ENCODE measurements at places on chromosomes 2 and 18.

GRCh38 chr2:42048299-42049220 is 739 bp downstream of the PKDCC start:
- peak; percentile 79 for DNase-seq

DNA sequence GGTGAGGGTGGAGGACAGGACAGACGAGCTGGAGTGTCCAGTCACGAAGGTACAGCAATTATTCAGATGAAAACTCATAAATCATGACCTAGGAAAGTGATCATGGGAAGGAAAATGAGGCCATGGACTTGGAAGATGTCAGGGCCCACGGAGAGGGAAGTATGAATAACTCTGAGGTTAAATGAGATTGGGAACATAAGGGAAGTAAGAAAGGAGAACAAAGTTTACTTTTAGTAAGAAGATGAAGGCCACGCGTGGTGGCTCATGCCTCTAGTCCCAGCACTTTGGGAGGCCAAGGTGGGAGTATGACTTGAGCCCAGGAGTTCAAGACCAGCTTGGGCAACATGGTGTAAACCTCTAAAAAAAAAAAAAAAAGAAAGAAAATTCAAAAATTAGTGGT is 56.2 kb downstream of the AQP4 start:
- DNase-seq: no peak

DNA sequence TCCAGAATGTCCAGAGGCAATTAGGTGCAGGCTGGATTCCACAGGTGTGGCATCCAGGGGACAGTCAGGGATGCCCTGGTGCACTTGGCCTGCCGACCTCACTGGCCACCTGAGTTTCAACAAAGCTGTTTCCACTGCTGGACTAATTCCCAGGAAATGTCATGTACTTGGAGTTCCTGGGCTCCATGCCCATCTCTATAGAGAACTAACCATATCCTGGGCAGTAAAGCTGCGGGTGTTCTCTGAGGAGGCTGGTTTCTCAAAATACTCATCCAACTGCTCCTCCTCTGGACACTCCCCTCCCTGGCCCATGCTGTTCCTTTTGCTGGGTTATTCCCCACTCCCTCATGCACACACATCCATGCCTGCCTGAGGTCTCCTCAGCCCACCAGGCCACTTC is 161.9 kb upstream of the SKOR2 start:
- DNase-seq: no peak

DNA sequence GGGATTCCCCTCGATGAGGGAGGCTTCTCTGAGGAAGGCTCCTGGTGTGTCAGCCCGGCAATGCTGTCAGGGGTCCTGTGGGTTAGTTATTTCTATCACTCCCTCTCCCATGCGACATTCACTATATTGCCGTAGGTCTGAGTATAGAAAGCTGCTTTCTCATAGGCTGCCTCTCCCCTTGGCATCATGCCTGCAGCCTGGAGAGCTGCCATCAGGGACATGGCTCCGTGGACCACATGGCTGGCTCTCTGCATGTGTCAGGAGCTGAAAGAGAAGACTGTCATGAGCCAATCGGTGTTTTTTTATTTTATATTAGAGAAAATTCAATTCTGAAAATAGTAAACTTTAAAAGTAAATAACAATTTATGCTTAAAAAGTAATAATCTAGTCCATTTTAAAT is 198.0 kb downstream of the CDH20 start:
- DNase-seq: no peak

DNA sequence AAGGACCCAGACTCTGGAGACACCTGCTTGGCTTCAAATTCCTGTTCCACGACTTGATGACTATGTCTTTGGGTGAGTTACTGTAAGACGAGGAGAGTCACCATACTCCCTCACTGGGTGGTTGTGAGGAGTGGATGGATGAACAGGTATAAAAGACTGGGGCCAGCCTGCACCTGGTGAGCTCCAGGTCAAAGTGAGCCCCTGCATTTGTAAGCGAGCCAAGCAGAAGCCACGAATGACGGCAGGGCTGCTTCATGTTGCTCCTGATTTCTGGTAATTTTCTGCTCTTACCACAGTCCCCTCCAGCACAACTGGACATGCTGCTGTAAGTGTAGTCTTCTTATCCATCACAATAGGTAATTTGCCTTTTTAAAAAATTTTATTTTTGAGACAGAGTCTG is 86.6 kb downstream of the POLR1A start:
- DNase-seq: no peak

DNA sequence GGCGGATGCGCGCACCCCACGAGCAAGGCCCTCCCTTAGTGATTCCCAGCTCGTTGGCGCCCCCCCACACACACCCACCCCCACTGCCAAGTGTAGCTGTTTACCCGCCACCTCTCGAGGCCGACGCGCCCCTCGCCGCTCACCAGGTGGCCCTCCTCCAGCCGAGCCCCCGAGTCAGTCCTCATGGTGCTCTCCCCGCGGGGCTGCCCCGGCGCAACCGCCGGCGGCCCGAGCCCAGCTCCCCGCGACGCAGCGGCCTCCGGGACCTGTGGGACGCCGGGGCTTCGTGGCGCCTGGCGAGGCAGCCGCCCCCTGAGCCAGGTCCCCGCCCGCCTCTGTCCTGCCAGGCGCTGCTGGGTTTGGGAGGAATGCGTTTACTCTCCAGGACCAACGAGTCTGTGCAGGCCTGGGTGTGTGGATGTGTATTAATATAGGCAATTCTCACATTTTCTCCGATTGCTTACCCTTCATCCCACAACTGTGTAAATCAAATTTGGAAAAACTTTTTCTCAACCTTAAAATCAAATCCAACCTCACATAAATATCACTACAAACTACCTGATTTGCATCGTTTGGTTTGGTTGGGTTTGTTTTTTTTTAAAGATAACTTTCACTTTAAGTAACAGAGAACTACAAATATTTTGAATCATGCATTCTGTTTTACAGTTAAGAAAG is at the start of gene TMEM237:
Gene TMEM237, minus strand, starts transcription at position 288 of the 675 bp plus-strand sequence. Its CDS starts 103 bp downstream, at position 185.
- peak; percentile 55 for DNase-seq

- DNase-seq: no peak
Measured at GRCh38 chr2:62817348-62817747, 111.8 kb downstream of the EHBP1 start.

DNA sequence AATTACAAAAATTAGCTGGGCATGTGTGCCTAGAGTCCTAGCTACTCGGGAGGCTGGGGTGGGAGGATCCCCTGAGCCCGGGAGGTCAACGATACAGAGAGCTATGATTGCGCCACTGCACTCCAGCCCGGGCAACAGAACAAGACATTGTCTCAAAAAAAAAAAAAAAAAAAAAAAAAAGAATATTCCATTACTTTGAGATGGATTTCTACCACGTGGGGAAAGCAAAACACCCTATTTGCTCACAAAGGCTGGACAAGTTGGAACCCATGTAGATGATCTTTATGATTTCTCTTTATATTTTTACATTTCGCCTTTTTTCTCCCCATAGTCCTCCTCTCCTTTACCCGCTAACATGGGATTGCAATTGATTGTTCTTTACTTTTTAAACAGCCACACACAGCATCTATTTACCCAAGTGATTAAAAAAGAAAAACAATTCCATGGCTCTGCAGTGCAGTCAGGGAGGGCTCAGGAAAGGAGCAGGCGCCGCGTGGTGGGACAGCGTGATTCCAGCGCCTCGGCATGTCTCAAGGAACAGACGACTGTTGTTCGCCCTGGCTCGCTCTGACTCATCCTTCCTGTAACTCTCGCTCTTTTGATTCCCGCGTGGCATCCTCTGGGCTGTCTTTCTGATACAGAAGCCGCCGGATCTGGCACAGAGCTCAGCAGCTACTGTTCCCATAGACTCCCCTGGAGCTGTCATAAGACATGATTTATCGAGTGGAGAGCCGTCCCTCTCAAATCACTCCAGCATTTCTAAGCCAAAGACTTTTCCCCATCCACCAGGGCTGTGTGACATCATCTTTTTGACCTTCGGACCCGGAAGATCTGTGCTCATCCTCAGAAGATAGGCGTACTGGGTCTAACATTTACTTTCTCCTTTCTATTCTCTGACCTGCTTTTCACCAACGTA is 230.4 kb upstream of the AGAP1 start:
- DNase-seq: peak; percentile 94

GRCh38 chr2:127067620-127068350 is 39.2 kb downstream of the BIN1 start:
- peak; percentile 82 for DNase-seq

GRCh38 chr2:190486037-190486623 is 48.4 kb downstream of the NEMP2 start:
- DNase-seq: no peak

DNA sequence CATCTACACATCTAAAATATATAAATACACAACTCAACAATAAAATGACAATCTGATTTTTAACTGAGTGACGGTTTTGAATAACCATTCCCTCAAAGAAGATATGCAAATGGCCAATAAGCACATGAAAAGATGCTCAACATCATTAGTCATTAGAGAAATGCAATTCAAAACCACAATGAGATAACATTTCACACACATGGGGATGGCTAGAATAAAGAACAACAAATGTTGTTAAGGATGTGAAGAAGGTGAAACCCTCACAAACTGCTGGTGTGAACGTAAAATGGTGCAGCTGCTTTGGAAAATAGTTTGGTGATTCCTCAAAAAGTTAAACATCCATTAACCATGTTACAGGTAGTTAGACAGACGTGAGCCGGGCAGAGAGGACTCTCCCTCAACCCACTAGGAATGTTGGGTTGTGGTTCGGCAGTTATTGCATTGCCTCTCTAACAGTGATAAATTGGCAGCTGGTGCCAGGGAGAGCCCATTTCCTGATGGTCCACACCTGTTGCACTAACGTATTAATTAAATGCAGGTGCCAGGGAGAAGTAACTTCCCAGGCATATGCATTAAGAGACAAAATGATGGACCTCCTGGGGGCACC is 22.3 kb upstream of the DUSP2 start:
- no peak for DNase-seq

DNA sequence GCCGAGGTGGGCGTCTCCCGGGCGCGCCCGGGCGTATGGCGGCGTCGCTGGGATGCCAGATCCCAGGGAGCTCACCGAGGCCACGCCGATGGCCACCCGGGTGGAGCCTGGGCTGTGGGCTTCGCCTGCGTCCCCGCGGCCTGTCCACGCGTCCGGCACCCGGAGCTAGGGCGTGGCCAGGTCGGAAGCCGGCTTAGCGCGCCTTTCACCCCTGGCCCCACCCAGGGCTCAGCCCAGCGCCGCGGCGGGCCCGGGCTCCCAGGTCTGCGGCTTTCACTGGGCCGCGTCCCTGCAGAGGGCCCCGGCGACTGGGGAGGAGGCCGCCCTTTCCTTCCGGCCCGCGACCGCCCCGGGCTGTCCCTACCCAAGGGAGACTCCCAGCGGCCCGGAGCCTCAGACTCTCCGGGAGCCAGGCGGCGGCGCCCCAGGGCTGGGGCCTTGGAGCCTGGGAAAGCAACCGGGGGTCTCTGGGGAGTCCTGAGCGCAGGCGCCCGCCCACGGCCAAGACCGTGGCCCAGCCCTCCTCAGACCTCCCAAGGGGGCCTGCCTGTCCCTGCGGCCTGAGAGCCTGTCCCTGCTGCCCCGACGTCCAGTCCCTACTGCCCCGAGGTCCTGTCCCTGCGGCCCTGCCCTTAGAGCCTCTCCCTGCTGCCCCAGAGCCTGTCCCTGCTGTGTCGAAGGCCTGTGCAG is 36.3 kb upstream of the ITM2C start:
- peak; percentile 30 for DNase-seq

DNA sequence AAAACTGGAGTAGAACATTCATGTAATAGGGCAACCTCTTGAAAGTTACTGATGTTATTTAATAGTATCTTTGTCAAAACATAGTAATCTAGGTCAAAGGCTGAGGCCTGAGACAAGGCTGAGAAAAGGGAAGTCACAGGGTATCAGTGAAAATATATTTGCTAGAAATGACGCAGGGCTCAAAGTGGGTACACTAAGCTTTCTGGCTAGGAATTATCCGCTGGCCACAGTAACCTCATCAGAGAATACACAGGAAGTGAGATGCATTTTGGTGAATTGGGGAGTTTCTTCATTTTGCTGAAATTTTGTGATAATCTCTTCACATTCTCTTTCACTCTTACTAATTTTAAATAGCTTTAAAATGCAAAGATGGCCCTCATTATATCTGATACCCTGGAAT is 206.8 kb downstream of the OTX1 start:
- no peak for DNase-seq

GRCh38 chr2:120465012-120465700 is 119.2 kb downstream of the INHBB start:
- no peak for DNase-seq

- no peak for DNase-seq
Measured at GRCh38 chr2:118255301-118255700, 167.0 kb downstream of the INSIG2 start.

- DNase-seq: no peak
Measured at GRCh38 chr2:38129481-38129880, 53.5 kb upstream of the CYP1B1 start.

DNA sequence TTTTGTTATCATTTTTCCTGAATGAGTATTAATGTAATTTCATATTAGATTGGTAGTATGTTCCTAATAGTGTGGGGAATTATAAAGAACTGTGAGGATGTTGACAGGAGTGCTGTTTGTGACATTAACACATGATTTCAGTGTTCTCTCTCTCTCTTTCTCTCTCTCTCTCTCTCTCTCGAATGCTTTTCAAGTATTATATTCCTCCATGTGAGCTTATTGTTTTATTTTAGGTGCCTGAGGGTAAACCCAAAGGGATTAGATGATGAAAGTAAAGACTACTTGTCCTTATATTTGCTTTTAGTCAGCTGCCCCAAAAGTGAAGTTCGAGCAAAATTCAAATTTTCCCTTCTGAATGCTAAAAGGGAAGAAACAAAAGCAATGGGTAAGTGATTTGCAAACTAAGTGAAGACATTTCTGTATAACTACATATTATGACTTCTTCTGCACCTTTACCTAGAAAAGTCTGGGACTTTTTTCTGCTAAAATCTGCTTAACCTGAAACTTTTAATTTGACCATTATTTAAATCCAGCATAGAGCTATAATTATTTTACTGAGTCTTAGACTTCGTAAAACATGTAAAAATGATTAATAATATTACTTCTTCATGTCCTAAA is 49.2 kb downstream of the SPOPL start:
- no peak for DNase-seq

GRCh38 chr2:215356948-215357461 is 45.1 kb downstream of the ATIC start:
- DNase-seq: no peak

All from muscle of back (tissue), 13 donors.